T-helper 17 cell (primary cell): ENCODE measurements at places on chromosomes 3 and 15.
A peak's percentile ranks its signal among the peaks of the same experiment; 100 is the strongest.

- H3K4me1 ChIP-seq: no peaks in the 10 kb centered on the region
- no peak overlapping the region for H3K27ac ChIP-seq
- DNase-seq: no peak
- H3K4me3 ChIP-seq: no peak overlapping the region
- peaks cover 31% of the 10 kb centered on the region for H3K27me3 ChIP-seq
- H3K36me3 ChIP-seq: no peaks in the 10 kb centered on the region
Observed at GRCh38 chr3:185691622-185692021, 105.5 kb downstream of the SENP2 start.

DNA sequence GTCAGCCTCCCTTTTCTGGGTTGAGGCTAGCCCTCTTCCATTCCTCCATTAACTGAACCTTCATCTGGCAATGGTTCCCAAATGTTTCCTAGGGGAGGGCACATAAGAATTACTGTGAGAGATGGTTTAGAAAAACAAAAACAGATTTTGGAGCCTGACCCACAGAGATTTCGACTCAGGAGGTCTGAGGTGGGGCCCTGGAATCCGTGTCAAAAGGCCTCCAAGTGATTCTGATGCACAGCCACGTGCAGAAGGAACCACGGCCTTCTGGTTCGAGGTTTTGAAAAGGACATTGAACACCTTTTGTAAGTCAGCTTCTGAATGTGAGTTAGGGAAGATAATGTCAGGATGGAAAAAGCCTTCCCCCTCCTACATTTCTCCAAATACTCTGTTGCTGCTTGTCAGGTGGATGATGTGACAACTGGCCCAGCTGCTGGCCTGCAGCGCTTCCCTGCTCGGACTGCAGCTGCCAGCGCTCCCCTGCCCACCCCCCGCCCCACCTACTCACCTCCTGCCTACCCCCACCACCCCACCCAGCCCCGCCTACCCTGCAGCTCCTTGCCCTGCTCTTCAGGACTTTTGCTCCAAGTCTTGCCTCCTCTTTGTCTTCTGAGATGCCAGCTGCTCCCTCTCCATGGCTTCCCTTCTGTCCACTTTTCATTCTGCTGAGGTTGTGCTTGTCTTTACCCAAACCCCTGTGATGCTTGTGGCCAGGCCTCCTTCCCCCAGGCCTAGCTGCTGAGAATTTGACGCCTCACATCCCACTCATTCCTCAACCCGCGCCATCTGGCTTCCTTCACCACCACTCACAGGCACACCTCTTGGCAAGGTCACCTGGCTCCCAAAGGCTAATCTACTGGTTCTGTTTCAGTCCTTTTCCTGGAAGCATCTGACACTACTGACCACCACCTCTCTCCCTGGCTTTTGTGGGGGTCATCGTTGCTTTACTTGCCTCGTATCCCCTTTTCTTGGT, 6.6 kb downstream of the EHD4 start:
- peak overlapping the region; percentile 91 for H3K27ac ChIP-seq
- no peak for DNase-seq
- peaks cover 3% of the 10 kb centered on the region for H3K36me3 ChIP-seq
- H3K4me3 ChIP-seq: peak overlapping the region; percentile 78
- H3K27me3 ChIP-seq: no peaks in the 10 kb centered on the region

DNA sequence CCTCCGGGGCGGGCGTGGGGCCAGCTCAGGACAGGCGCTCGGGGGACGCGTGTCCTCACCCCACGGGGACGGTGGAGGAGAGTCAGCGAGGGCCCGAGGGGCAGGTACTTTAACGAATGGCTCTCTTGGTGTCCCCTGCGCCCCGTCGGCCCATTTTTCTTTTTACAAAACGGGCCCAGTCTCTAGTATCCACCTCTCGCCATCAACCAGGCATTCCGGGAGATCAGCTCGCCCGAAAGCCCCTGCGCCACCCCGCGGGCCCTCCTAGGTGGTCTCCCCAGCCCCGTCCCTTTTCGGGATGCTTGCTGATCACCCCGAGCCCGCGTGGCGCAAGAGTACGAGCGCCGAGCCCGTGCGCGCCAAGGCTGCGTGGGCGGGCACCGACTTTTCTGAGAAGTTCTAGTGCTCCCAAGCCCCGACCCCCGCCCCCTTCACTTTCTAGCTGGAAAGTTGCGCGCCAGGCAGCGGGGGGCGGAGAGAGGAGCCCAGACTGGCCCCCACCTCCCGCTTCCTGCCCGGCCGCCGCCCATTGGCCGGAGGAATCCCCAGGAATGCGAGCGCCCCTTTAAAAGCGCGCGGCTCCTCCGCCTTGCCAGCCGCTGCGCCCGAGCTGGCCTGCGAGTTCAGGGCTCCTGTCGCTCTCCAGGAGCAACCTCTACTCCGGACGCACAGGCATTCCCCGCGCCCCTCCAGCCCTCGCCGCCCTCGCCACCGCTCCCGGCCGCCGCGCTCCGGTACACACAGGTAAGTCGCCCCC, at the start of gene THBS1:
Gene THBS1, plus strand, starts transcription at position 595 of the 757 bp plus-strand sequence. CDS start 779 bp downstream, outside the sequence.
- peaks cover 32% of the 10 kb centered on the region for H3K27me3 ChIP-seq
- H3K27ac ChIP-seq: peak within 1 kb of the TSS; percentile 78
- peaks cover 9% of the 10 kb centered on the region for H3K36me3 ChIP-seq

- H3K27ac ChIP-seq: peak overlapping the region; percentile 21
- peaks cover 9% of the 10 kb centered on the region for H3K4me1 ChIP-seq
- peaks cover 23% of the 10 kb centered on the region for H3K36me3 ChIP-seq
- no peak for DNase-seq
Observed at GRCh38 chr3:171108066-171108465, 81.5 kb upstream of the SLC2A2 start.

- peaks cover 18% of the 10 kb centered on the region for H3K4me1 ChIP-seq
- DNase-seq: no peak
- H3K27ac ChIP-seq: peak overlapping the region; percentile 27
- H3K36me3 ChIP-seq: peaks cover 15% of the 10 kb centered on the region
Observed at GRCh38 chr15:91100814-91101607, 954 bp downstream of the SV2B start.

GRCh38 chr15:51163843-51164242, 69.1 kb upstream of the TNFAIP8L3 start:
- no peak for DNase-seq
- no peaks in the 10 kb centered on the region for H3K36me3 ChIP-seq
- H3K27ac ChIP-seq: no peak overlapping the region
- peaks cover 55% of the 10 kb centered on the region for H3K27me3 ChIP-seq
- peaks cover 4% of the 10 kb centered on the region for H3K4me1 ChIP-seq
- H3K4me3 ChIP-seq: no peak overlapping the region

- H3K36me3 ChIP-seq: no peaks in the 10 kb centered on the region
- no peak overlapping the region for H3K27ac ChIP-seq
- H3K27me3 ChIP-seq: peaks cover 34% of the 10 kb centered on the region
Observed at GRCh38 chr3:69547461-69547880, 161.6 kb upstream of the FRMD4B start.

DNA sequence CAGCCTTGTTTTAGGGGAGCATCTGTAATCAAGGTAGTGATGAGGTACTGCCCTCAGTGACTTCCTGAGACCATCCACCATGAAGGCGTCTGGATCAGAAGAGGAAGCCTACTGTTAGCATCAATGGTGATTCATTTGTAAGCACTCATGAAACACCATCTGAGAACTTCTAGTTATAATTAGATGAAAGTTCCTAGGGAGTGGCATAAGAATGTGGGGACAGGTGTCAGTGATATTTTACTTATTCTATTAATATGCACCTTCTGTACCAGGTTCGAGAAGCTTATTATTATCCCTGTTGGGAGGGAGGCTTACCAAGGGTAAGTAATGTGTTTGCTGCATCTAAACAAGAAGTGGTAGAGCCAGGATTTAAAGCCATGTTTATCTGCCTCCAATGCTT, 295.8 kb upstream of the TBL1XR1 start:
- no peak overlapping the region for H3K27ac ChIP-seq
- peaks cover 8% of the 10 kb centered on the region for H3K4me1 ChIP-seq
- no peak for DNase-seq
- no peaks in the 10 kb centered on the region for H3K27me3 ChIP-seq
- H3K4me3 ChIP-seq: no peak overlapping the region

- H3K27me3 ChIP-seq: no peaks in the 10 kb centered on the region
- no peaks in the 10 kb centered on the region for H3K36me3 ChIP-seq
- no peak overlapping the region for H3K4me3 ChIP-seq
- DNase-seq: no peak
- no peaks in the 10 kb centered on the region for H3K4me1 ChIP-seq
- H3K27ac ChIP-seq: no peak overlapping the region
Observed at GRCh38 chr3:146896711-146897110, 291.6 kb upstream of the PLSCR5 start.

DNA sequence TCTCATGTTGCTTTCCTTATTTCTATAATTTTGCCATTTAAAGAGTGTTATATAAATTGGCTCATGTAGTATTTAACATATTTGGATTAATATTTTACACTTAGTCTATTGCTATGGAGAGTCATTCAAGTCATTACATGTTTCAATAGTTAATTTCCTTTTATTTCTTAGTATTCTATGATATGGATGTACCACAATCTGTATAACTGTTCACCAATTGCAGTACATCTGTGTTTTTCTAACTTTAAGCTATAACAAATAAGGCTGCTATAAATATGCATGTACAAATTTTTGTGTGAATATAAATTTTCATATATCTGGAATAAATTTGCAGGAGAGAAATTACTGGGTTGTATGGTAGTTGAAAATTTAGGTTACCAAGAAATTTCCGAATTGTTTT, 993.4 kb downstream of the NAALADL2 start:
- no peaks in the 10 kb centered on the region for H3K27me3 ChIP-seq
- H3K27ac ChIP-seq: no peak overlapping the region
- no peak for DNase-seq
- H3K4me1 ChIP-seq: no peaks in the 10 kb centered on the region
- no peaks in the 10 kb centered on the region for H3K36me3 ChIP-seq
